ENCODE measurements at places on chromosomes 6 and 20.

GRCh38 chr20:14336686-14337085 lies 726 bp downstream of the FLRT3 start:
- DNase-seq = no peak

- DNase-seq = no peak
Measured at GRCh38 chr6:154749341-154749740, 16.1 kb downstream of the SCAF8 start.

DNA sequence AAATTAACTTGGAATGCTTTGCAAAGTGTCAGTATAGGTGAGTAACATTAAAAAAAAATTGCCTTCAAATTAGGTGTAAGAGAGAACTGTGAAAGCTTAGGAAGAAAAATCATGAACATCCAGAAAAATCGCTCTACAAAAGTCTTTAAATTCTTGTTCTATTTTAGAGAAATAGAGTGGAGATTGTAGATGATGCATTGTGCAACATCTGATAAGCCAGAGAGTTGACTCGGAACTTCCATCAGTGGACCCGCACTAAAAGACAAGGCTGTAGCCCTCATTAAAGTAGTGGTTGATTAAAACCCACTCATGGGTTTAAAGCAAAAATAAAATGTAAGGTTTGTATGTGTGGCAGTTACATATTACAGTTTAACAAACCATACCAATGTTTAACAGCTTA lies 35.8 kb downstream of the MAP3K4 start:
- no peak for DNase-seq

GRCh38 chr6:111685058-111685457 lies 79.4 kb upstream of the TRAF3IP2 start:
- no peak for DNase-seq

- no peak for DNase-seq
Measured at GRCh38 chr20:17936761-17937732, 31.5 kb downstream of the SNX5 start.

DNA sequence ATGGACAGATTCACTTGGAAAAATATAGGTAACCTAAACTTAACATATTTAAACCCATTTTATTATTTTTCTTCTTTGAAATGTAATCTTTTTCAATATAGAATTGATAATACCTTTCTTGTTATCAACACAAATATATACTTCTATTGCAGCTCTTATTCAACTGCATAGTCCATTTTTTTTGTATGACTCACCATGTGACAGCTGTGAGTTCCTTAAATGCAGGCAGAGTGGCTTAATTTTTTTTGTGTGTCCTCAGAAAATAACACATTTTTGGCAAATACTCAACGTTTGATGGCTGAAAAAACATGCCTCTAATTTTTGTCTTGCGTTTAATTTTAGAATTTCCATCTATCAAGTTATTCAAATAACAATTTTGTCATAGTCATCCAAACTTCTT lies 454.8 kb downstream of the PHF3 start:
- DNase-seq = no peak

- no peak for DNase-seq
Measured at GRCh38 chr20:1500496-1500895, 9.3 kb upstream of the SIRPB2 start.

- DNase-seq = no peak
Measured at GRCh38 chr6:34964564-34964963, 75.5 kb downstream of the ANKS1A start.

DNA sequence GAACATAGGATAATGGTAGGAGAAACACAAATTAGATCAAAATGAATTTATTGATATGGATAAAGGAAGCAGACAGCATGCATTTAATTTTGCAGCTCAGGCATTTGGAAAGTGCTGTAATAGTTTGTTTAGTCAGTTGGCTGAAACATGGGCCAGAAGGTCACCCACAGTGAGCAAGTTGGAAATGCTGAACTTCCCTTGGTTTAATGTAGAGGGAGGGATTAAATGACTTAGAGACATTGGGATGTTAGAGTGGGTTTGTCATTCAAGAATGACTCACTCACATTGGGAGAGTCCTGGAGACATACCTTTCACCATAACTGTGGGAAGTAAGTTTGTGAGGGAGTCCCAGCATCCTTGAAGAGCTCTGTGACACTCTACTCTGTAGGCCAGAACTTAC lies 231.5 kb upstream of the PLCB4 start:
- no peak for DNase-seq

- peak; percentile 70 for DNase-seq
Measured at GRCh38 chr6:134240665-134241431, 77.1 kb downstream of the SGK1 start.

DNA sequence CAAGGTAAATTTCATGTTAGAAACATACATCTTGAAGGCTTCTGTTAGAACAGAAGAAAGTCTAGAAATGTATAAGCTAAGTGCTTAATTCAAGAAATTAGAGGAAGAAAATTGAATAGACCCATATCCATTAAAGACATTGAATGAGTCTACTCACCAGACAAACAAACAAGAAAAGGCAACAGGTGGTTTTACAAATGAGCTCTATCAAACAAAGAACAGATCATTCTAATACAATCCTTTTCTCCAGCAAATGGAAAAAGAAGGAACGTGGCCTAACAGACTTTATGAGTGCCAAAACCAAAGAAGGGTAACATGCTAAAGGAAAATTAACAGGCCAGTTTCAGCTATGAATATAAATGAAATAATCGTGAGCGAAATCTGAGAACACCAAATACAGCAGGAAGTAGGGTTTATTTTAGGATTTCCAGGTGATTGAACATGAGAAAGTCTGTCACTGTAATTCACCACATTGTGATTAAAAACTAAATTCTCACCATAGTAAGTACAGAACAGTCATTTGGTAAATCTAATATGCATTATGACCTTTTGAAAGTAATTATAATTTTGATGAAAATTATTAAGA lies 22.6 kb downstream of the MTHFD1L start:
- DNase-seq = no peak

DNA sequence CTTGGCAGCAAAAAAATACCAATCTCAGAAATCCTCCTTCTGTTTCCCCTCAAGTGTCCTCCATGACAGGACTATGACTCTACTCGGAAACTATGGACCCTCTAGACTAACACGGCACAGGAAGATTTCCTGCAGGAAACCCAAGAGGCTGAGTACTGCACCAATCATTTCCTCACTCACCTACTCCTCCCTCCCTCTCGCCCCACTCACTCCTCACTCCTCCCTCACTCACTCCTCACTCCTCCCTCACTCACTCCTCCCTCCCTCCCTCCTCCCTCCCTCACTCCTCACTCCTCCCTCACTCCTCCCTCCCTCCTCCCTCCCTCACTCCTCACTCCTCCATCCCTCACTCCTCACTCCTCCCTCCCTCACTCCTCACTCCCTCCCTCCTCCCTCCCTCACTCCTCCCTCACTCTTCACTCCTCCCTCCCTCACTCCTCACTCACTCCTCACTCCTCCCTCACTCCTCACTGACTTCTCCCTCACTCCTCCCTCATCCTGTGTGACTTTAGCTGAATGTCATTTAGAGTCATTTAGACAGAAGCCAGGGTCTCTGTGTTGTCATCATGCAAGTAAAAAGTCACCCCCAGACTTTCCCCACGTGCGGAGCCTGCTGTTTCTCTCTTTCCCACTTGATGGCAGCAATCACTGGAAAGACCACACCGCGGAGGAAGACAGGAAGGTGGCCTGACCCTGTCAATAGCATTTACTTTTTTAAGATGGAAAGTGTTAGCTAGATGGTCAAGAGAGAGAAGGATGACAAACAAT lies 226.8 kb upstream of the PDE10A start:
- DNase-seq = no peak

GRCh38 chr6:5843078-5843477 lies 163.6 kb downstream of the NRN1 start:
- DNase-seq = no peak
